ENCODE measurements at places on chromosomes 4 and X. TPM values are rescaled to one million over a fixed set of nuclear protein-coding genes. Genes with fewer than 3 reads are reported as not detected.

The VCX3A gene
- not detected for total RNA-seq

DNA sequence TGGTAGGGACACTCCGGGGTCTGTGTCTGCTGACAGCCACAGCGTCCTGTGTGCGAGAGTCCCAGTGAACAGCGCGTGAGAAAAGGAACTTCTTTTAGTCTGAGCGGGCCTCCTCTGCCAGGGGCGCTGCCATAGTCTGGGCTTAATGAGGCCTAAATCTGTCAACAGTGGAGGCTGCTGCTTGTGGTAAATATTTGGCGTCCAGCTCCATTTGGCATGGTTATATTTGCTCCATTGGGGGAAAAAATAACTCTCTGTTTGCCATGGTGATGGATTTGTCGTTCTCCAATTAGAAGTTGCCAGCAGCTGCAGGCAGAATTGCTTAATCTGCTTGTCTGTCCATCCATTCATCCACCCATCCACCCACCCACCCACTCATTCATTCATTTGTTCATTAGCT lies 71.4 kb upstream of the PSAPL1 start:
- no peak for DNase-seq

DNA sequence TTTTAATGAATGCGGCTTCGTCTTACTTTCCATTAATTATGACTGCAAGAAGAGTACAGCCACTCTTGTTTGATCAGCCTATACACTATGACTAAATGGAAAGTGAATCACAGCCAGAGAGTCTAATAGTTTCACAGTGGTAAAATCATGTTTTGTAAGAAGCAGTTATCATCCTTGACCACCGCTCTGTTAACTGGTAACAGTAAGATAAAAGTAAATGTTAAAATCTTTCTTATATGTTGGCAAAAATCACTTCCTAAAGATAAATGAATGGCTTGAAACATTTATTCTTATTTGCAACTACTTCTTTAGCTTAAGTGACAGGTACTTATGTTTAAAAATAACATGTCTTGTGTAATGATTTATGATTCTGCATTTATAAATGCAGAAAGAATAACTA lies 13.2 kb downstream of the GALNT7 start:
- no peak for DNase-seq

GRCh38 chr4:16731776-16732380 lies 166.6 kb downstream of the LDB2 start:
- no peak for DNase-seq

GRCh38 chrX:43446752-43447151 lies 209.3 kb upstream of the MAOA start:
- no peak for DNase-seq

DNA sequence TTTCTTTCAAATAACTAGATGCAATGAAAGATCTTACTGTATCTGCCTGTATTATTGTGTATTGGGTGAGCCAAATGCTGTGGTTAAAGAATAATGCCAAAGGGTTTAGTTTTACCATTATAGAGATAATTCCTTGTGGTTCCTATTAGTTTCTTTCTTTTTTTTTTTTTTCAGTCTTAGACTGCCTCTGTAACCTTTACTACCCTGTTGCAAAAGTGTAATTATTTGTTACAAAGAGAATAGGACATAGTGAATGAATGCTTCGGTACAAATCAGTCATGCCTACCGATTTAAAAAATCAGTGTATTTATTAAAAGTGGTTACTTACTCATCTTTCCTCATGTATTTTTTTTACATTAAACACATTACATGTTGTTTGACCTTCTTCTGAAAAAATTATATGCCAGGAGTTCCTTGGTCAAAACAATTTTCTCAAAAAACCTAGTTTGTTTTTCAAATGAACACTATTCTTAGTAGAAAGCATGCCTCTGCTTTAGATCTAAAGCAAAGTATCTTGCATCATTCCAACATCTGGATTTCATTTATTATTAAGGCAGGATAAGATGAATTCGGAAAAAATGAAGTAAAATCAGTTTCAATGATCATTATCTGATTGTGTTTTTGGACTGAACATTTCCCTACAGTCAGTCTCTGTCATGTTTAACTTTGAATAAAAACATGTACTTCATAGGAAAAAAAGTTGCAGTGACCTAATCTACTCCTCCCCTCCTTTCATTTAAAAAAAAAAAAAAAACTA lies 21.2 kb upstream of the SYNPO2 start:
- DNase-seq = no peak

GRCh38 chrX:33171041-33171440 lies 40.3 kb downstream of the DMD start:
- DNase-seq = no peak

DNA sequence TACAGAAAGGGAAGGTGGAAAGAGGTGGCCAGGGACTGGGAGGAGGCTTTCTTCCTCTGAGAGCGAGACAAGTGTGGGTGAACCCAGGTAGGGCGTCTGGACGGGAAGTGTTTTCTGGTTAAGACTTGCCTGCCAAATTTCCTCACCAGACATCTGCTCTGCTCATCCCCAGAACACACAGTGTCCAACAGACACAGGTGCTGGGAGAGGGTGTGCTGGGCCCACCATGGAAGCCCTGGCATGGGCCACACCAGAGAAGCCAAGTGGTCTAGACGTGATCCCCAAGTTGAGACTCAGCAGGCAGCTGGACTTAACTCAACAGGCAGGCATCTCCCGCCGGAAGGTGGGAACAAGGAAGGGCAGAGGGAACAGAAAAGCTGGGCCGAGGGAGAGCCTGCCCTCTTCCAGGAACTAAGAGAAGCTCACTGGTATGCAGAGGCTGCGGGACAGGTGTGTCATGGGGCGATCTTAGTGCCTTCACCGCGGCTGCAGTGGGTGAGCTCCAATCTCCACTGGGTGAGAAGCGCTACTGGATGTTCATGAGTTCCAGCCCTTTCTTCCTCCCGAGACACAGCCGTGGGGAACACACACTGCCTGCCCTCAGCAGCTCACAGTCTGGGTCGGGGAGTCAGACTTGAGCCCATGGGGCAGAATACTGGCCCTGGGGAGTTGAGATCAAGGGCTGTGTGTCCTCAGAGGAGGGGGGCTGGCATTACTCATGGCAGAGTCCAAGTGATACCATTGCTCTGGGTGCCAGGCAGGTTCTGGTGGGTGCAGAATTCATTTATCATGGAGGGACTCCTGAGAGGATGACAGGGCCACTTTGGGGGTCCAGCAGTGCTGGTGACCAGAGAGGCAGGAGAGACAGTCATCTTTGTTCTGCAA lies 110.2 kb downstream of the CPZ start:
- DNase-seq = no peak

The POLR2B gene
- 107 TPM for total RNA-seq

- DNase-seq = no peak
These were observed 41.0 kb downstream of the MID1 start for GRCh38 chrX:10579112-10580011.

- no peak for DNase-seq
These were observed 84.8 kb downstream of the LIMCH1 start for GRCh38 chr4:41622787-41623186.

DNA sequence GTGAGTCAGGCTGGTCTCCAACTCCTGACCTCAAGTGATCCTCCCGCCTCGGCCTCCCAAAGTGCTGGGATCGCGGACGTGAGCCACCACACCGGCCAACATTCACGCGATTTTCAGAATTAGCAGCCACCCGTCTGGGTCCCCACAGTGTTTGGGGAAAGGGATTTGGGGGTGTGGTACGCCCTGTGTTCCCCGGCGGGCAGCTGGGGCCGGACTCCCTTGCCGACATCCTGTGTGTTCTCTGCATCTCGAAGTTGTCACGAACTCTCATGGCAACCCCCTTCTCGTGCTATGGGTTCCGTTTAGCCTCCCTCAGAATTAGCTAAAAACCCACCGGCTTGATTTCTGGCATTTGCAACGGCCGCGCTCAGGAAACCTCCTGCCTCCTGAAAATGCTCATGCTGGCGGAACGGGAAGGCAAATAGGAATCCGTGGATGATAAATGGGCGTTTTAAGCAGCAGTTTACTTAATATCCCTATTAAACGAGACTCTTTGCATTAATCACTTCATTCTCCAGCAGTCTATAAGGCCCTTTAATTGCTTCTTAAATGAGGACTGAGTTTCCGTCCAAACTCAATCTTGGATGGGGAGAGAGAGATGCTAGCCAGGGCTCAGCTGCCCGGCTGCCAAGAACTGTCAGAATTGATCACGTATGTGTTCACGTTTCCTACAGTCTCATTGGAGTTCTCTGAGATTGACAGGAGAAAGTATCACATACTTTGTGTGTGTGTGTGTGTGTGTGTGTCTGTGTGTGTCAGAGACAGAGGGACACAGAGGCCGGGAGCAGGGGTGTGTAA lies 78.9 kb upstream of the PPP2R3B start:
- DNase-seq = no peak

DNA sequence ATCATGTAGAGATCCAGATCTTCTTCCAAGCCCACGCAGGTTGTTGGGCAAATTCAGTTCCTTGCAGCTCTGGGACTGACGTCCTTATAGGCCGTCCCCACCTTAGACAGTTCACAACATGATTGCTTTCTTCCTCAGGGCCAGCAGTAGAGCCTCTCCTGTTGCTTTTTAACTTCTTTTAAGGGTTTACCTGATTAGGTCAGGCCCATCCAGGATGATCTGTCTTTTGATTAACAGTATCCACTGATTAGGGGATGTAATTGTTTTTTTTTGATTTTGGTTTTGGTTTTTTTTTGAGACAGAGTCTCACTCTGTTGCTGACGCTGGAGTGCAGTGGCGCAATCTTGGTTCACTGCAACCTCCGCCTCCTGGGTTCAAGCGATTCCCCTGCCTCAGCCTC lies 109.1 kb upstream of the BMPR1B start:
- no peak for DNase-seq

GRCh38 chrX:14964500-14964899 lies 91.3 kb downstream of the MOSPD2 start:
- no peak for DNase-seq

- no peak for DNase-seq
These were observed 514.2 kb upstream of the GALNT7 start for GRCh38 chr4:172654457-172654856.

- DNase-seq = no peak
These were observed 360.7 kb downstream of the PCDH7 start for GRCh38 chr4:31080887-31081286.

The CAPN6 gene
- not detected for total RNA-seq

GRCh38 chr4:170005472-170005871 lies 20.7 kb downstream of the MFAP3L start:
- no peak for DNase-seq

DNA sequence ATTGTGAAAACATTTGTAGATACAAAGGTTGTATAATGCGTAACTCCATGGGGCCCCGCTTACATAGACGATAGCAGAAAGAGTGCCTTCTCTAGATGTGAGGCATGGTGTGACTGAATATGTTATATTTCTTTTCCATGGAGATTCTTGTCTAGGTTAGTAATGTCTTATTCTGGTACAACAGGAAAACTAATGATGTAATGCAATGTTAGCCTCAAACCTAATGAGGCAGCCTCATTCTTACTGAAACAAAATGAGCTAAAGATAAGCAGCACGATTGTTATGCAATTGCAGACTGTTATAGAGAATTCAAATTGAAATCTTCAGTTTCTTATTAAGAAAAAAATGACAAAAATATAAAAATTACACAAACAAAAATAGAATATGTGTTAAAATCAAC lies 171.1 kb upstream of the ANKRD50 start:
- DNase-seq = no peak

The CT83 gene
- not detected for total RNA-seq

DNA sequence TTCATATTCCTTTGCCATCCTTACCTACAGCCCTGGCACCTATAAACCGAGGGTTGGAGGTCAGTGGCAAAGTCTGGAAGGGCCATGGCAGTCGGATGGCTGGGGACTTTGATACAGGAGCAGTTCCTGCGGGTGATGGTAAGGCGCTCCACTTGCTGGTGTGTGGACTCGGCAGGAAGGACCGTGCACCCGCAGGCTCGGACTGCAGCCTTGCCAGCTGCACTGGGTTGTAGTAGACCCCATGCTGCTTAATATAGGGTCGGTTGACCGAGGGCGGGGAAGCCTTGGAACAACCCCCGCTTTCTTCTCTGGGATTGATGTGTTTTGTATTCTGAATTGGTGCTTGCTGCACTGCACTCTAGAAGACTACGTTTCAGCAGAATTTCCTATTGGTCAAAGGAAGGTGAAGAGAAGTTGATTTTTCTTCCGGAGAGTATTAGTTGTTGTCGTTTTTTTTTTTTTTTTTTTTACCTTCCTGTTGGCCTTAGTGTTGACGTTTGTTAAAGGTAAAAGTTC lies 638 bp downstream of the BLTP1 start:
- DNase-seq = peak; percentile 51

DNA sequence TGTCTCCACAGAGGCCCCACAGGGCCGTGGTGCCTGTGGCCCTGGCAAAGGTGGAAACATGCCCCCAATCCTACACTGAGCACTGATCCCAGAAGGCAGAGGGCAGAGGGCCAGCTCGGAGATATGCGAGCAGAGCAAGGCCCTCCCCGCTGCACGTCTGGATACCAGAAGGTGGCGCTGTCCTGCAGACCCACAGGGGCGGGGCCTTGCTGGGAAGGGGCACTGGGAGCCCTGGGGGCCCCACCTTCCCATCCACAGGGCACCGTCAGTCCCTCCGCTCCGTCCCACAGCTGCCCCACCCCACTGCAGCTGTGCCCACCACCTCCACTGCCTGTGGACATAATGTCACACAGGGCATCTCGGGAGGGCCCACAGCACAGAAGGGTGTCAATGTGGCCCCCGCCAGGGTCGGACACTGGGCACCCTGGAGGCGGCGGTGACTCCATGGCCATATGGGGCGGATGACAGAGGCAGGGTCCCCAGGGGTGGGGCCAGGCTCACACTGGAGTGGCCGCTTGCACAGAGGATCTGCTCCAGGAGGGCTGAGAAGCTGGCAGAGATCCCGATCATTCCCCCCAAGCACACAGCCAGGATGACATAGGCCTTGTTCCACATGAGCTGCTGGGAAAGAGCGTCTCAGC lies 4.8 kb downstream of the SLC49A3 start:
- peak; percentile 44 for DNase-seq

The BMP3 gene
- not detected for total RNA-seq

The CLDN2 gene
- total RNA-seq = not detected

- DNase-seq = peak; percentile 56
These were observed 778 bp downstream of the CASP3 start for GRCh38 chr4:184648313-184649025.

The CXCL11 gene
- 0.28 TPM for total RNA-seq

GRCh38 chr4:69697536-69698242 lies 44.6 kb upstream of the UGT2A1 start:
- DNase-seq = no peak

- no peak for DNase-seq
These were observed 15.6 kb upstream of the IBSP start for GRCh38 chr4:87783781-87784180.
